Stimulated activated naive CD8-positive, alpha-beta T cell treated with anti-CD3 and anti-CD28 coated beads, Interleukin-15, Interleukin-2, amounts not matched to agents 100 U/mL and 50 U/mL, for 24 hours (primary cell): ENCODE measurements at places on chromosomes 7 and 10.

DNA sequence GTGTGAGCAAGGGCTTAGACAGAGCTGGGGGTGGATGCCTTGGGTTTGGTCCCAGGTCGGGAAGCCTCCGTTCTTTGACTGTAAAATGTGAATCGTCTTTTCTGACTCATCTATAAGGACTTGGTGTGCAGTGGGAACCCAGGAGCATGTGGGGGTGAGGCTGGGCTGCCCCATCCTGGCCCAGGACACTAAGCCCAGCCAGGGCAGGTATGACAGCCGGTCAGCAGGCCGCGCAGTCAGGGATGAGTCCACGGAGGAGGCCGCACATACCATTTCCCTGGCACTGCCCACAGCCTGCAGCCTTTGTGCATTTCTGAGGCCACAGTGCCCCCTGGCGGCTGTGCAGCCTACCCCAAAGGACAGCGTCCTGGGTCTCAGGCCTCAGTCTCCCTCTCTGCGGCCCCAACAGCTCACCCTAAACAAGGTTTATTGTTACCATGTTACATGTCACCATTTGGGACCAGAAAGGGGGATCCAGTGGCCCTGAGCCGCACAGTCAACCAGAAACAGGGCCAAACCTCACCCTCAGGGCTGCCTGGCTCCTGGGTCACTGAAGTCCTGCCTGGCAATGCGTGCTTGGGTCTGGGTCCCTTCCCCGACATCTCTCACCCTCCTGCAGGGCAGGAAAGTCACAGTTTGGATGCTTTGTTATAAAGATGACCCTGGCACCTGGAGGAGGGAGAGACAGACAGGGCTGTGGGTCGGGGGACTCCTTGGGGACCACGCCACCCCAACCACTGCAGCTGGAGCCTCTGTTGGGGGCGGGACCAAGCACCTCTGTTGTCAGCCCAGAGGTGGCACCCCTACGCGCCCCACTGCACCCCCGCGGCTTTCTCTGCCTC lies 14.4 kb upstream of the SH2B2 start:
- peak; percentile 87 for DNase-seq

DNA sequence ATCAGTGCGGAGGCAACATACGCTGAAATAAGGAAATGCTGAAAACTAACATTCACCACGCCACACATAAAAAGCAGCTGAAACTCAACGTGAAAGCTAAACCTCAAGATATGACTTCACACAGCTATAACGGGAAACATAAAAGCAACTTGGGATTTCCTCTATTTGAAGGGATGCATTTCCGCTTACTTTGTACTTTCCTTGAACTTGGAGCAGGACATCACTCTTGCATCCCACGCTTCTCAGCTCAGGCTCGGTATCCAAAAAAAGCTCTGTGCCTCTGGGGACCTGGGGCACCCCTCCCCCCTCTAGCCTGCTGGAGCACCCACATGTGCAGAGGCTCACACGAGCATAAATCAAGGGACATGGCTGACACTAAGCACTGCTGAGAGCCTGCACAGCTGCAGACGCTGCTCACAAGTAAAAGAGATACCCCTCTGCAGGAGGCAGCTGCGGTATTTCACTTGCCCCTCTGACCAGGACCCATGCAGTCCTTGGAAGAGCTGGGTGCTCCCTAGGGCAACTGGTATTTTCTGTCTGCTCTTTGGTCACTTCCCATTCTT lies 34.2 kb downstream of the PARD3 start:
- peak; percentile 3 for DNase-seq

- no peak for DNase-seq
These were observed 229.3 kb downstream of the MAD1L1 start for GRCh38 chr7:2003451-2003930.

DNA sequence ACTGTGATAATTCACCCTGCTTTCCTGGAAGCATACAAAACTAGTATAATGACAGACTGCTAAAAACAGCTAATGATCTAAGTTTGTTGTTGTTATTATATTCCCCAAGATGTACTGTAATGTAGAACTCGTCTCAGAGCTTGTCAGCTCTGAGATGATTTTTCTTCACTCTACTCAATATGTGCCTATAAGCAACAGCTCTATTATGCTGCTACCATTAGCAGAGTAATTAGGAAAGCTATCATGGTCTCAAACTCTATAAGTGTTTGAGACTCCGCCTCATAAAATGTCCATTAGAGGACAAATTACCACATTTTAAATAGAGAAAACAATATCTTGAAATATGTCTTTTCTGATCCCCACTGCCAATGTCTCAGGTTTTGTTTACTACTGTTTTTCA lies 476.5 kb upstream of the PCDH15 start:
- no peak for DNase-seq

GRCh38 chr10:95674643-95675042 lies 18.1 kb upstream of the ALDH18A1 start:
- no peak for DNase-seq

- DNase-seq: no peak
These were observed 4.2 kb downstream of the PARP12 start for GRCh38 chr7:140058517-140058916.

DNA sequence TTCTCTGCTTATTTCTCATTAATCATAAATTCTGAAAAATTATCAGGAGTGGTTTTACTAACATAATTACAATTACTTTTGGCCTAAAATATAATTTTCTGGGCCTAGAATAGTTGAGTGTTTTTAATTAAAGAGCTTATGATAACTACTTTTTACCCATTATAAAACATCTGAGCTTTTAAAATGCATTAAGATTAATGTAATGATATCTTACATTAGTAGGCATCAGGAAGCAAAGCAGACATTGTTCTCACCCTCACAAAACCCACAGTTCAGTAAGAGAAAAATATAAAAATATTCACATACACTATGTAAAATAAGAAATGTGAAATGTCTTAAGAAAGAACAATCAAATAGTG lies 443.7 kb upstream of the SEMA3A start:
- DNase-seq: no peak

- DNase-seq: no peak
These were observed 171.8 kb upstream of the CDK1 start for GRCh38 chr10:60606343-60607080.

GRCh38 chr7:134200970-134201369 lies 73.8 kb downstream of the LRGUK start:
- DNase-seq: no peak

GRCh38 chr7:101093906-101094305 lies 8.6 kb downstream of the TRIM56 start:
- no peak for DNase-seq

- DNase-seq: no peak
These were observed 204.7 kb upstream of the HDAC9 start for GRCh38 chr7:18290865-18291264.

GRCh38 chr10:119602241-119603095 lies 5.7 kb upstream of the TIAL1 start:
- peak; percentile 51 for DNase-seq

GRCh38 chr10:132332433-132332754 lies 401 bp downstream of the LRRC27 start:
- DNase-seq: no peak

GRCh38 chr10:112359606-112360307 lies 14.2 kb upstream of the ACSL5 start:
- no peak for DNase-seq

DNA sequence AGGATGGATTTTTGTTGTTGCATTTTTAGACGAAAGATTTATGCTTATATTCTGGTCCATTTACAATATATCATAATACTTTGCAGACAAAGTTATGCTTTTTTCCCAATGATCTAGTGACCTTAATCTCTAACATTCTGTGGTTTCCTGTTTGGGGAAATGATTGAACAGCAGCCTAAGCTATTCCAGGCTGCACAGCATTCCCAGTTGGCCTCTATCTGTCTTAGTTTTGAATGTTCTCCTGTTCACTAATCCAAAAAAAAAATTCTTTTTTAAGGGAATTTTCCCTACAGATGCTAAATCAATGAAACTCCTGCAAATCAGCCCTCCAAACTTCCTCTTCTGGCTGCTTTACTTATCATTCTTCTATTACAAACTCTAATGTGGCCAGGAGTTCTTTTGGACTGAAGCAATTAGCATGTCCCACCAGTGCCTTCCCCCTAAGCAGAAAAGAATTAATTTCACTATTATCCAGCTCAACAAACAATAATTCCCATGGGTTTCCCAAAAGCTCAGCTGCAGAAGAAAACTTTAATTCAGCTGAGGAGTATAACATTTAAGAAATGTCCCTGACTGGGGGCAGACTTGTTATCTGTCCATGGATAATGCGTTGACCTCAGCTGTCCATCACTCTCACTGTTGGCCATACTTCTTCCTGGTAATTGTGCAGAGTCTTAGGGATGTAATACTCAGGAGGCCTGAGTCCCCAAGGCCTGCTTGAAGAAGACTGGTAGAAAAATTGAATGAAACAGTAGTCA lies 81.9 kb upstream of the TRIL start:
- no peak for DNase-seq

DNA sequence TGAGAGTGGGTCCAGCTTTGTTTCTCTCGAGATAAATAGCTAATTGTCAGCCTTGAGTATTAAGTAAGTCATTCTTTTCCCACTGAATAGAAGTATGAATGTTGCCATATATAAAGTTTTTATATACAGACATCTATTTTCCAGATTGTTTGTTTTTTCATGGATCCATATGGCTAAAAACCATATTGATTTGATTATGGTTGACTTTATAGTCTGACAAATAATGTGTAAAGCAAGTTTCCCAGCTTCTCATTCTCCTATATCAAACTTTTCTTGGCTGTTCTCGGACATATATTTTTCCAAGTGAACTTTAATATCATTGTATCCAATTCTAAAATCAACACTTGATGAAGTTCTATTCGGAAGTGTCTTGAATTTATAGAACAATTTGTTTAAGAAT lies 352.4 kb upstream of the MEOX2 start:
- no peak for DNase-seq

GRCh38 chr7:101308245-101309085 lies 13.1 kb downstream of the IFT22 start:
- DNase-seq: peak; percentile 73

- no peak for DNase-seq
These were observed 204.9 kb downstream of the DOCK4 start for GRCh38 chr7:112001091-112001826.
